ENCODE measurements at places on chromosomes 7 and 10.

DNA sequence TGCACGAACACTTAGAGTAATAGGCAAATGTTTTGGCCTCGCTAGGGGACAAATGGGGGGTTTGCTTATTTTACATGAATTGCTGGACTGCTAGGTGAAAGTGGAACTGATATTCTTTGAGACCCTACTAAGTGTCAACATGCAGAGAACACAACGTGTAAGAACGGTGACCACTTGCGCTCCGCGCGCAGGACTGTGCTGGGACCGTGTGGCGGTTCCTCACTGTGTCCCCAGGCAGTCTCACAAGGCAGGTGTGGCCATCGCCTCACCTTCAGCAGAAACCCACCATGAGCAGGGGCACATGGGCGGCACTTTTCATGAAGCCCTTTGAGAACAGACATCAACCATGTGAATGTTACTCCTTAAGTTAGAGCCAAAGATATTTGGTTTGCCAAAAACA, 27.2 kb downstream of the PTPRN2 start:
- no peak for DNase-seq

DNA sequence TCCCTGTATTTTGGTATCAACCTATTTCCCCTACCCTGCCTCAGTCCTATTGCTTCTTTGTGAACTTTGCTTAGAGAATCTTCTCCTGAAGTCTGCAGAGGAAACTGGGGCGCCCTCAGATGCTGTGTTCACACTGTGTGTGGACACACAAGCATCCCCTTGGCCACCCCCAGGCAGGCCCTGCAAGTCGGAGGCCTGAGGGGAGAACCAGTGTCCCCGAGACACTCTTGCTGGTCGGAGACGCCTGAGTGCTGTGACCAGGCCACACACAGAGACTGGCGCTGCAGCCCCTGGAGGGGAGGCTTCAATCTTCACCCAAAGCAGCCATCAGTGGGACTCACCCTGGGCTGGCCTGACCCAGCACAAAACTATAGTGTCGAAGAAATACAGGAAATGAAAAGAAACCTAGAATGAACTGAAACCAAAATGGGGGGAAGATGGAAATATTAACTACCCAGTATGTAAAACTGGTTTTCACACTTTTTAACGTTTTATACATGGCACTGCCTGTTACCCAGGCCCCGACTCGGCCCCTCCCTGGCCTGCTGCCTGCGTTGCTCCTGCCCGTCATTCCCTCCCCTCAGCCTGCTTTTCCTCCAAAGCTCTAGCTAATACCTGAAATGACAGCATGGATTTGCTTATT, 48.4 kb upstream of the FAM20C start:
- no peak for DNase-seq

DNA sequence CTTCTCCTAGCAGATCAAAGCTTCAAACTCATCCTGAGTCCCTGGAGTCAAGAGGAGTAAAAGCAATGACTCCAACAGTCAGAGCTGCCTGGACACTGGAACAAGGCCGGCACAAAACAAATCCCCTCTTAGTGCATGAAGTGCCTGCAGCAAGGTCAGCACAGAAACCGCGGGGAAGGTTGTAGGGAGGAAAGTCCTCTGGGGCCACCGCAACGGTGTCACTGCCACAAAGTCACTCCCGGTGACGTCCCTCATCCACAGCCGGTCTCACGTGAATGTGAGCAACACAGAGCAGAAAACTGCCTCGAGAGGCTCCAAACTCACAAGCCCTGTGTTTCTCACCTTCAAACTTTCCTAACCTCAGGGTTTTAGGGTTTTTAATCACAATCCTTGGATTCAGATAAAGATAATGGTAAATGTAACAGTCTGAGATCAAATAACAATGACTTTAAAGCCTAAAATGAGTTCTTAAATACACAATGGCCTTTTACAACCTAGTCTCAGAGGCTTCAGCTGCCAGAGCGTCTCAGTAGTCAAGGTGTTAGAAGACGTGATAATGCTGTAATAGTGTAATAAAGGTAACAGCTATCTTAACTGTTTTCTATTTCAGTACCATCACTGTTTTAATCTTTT, 274.3 kb downstream of the ZMYND11 start:
- no peak for DNase-seq

GRCh38 chr10:62008946-62009345, 107.4 kb downstream of the ARID5B start:
- no peak for DNase-seq

- no peak for DNase-seq
Measured at GRCh38 chr7:136061433-136061832, 84.3 kb upstream of the MTPN start.

DNA sequence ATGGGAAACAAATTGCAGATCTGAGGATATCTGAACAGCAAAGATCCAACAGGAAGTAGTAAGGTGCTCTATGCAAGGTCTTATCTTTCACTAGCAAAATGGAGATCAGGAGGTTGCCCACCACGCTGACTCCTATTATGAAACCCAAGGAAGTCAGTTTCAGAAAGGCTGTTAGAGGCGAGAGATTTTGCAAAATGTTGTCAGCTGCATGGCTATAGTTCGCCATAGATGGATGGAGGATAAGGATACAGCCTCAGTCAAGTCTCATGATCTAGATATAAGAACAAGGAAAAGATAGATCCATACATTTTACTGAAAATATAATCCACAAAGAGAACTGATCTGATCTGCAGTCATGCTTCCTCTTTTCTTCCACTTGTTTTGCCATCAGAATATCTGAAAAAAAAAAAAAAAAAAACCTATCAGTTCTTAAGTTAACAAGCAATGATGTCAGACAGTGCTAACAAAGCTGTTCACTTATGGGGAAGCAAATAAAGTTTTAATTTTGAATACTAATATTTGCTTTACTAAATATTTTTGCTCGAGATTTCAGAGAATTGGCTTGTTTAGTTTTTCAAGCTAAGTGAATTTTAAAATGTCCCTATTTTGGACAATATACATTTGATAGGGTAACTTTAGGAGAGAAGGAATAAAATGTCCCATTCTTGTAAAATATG, 2.0 kb downstream of the GPR85 start:
- no peak for DNase-seq

DNA sequence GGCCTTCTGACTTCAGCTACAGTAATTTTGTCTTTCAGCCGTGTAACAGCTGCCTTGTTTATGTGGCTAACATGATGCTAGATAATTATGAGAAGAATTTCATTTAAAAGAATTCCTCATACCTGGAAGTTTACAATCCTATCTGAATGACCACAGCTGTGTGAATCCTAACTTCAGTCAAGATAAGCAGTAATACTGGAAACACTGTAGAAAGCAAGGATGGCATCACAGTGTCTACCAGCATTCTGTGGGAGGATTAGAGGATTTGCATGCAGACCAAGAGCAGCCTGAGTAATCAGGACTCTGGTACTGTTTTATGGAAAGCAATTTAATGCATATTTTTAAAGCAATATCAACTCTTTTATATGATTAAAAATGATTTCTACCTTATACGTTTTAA, 282.4 kb downstream of the EXOC4 start:
- no peak for DNase-seq

GRCh38 chr7:139716156-139716942, 61.4 kb downstream of the HIPK2 start:
- DNase-seq: no peak

DNA sequence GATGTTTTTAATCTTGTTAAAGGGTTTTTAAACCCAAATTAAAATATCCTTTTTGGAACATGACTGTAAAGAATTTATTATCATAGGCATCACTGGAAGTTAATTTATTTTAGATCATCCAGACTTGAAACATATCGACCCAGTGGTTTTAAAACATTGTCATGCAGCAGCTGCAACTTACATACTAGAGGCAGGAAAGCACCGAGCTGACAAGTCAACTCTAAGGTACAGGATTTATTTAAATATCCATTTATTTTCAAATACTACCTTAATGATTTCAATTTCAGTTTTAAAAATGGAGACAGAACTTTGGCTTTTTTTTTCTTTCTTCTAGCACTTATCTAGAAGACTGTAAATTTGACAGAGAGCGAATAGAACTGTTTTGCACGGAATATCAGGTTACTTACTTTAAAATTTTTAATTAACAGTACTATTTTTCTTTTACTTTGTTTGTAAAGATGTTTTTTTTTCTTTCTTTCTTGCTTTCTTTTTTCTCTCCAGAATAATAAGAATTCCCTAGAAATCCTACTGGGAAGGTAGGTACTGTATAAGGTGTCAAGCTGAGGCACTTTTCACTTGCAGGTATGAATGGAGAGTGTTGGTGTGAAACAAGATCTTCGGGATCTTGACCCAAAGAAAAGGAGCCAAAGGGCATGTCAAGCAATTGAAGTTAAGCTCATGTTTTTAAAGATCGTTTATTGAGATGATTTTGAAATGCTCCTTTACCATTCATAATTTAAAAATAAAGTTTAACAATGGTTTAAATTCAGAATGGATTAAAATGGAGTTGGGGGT, 1.8 kb downstream of the COMMD3 start:
- no peak for DNase-seq

GRCh38 chr10:110827410-110827809, 44.3 kb upstream of the PDCD4 start:
- no peak for DNase-seq

All from CD4-positive, alpha-beta T cell treated with Interleukin-17A for 1 hour (primary cell).